ENCODE measurements at places on chromosomes 7 and 10. TPM values are rescaled to one million over a fixed set of nuclear protein-coding genes. Genes with fewer than 3 reads are reported as not detected.

The CCDC3 gene
- 0.10 TPM for total RNA-seq

The CUEDC2 gene
- total RNA-seq, result 79.3 TPM

GRCh38 chr7:6317797-6318438 is 45.5 kb upstream of the CYTH3 start:
- no peak for DNase-seq

DNA sequence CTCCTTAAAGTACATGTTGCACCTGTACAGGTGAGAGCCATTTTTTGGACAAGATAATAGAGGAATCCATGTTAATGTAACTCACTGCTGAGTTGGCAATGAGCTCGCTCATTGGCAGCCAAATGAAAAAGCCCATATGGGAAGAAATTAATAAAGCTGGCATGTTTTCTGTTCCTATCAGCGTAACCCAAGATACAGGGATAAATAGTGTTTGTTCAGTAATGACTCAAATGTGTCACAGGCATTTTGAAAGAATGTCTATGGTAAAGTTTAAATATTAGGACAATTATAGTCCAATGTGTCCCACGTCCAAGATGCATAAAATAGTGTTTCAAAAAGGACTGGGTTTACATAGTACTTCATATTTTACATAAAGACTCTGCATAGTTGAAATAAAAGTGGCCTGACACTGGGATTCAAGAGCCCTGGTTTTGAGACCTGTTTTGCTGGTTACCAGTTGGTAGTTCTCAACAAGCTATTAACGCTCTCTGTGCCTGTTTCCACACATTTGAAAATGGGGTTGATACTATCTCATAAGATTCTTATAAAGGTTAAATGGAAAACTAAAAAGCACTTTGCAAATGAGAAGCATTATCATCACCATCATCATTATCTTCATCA is 49.1 kb downstream of the MTURN start:
- no peak for DNase-seq

DNA sequence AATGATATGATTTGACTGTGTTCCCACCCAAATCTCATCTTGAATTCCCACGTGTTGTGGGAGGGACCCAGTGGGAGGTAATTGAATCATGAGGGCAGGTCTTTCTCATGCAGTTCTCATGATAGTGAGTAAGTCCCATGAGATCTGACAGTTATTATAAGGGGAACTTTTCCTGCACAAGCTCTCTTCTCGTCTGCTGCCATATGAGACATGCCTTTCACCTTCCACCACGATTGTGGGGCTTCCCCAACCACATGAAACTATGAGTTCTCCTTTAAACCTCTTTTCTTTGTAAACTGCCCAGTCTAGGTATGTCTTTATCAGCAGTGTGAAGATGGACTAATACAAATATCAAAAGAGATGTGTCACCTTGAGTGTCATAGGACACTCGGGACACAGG is 502.7 kb upstream of the PODXL start:
- DNase-seq, result no peak

- no peak for DNase-seq
These were observed 127.9 kb downstream of the ARID5B start for GRCh38 chr10:62029401-62029800.

- no peak for DNase-seq
These were observed 323.0 kb downstream of the EXOC4 start for GRCh38 chr7:133575726-133576440.

DNA sequence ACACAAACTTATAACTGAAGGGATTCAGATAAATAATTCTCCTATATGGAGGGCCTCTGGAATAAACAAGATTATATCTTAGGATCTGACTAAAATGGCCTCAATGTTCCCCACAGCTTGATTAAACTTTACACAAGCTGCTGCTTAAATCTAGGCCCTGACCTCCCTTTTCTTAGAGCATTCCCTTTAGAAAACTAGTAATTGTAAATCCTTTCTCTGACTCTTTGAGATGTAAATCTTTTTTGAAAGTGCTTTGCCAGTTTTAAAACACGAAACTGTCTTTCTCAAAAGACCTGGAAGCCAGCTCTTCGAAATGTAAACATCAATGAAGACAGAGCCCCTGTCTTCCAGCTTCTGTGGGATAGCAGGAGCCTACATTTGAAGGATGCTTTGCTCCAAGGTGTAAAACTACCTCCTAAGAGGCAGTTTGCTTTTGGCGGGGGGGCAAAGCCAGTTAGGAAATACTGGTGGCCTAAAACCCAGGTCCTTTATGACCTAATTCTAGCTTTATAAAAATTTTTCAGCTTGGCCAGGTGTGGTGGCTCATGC is 758.7 kb downstream of the CNTNAP2 start:
- DNase-seq, result no peak

GRCh38 chr10:89684604-89685003 is 16.8 kb upstream of the KIF20B start:
- no peak for DNase-seq

DNA sequence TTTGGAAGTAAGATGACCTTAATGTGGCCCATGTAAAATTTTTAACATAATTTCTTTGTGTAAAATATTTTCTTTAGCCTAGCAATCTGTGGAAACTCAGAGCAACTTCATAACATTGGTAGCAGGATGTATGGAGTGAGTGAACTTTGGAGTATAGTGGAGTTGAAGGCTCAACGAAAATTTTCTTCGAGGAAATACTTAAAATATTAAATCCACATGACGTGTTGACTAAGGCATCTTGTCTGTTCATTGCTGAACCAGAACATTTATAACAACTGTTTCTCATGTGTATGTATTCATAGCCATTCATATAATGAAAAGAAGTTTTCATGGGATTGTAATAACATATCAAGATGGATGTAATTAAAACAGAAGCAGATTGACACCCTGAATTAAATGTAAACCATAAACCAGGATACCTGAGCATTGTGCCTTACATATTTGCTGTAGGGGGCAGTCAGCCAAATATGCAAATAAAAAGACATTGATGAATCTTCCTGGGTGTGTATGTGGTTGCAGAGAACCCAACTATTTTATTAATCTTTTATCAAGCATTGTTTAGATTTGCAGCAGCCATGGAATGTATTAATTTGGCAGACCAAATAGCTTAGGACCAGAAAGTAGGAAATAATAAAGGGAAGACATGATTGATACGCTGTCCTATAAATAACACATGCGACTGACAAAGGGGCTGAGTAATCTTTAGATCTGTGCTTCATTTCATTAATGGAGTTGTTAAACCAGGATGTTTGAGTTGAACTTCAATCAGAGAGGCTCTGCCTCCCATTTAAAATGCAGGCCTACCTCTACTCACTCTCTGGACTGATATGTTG is 11.5 kb downstream of the AUTS2 start:
- DNase-seq, result no peak
